ENCODE measurements at places on chromosomes 2 and 18. TPM values are rescaled to one million over a fixed set of nuclear protein-coding genes. Genes with fewer than 3 reads are reported as not detected.

DNA sequence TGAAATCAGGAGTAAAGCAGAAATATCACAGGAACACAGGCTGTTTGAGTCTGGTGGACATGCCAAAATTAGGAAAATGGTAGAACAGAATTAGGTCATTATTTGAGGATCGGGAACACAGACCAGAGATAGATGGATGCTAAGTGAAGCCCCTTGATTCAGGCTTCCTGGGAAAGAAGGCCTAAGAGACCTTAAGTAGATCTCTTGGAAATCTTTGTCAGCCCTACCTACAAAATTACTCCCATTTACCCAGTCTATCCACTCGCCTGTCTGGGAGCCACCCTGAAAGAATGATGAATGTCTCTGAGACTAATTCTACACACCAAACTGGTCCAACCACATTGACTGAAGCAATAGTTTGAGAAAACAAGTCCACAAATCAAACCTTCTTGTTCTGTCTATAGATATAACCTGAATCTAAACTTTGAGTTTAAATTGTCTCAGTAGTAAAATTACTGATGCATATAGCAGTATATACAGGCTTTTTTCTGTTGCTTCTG is 36.6 kb upstream of the TANK start:
- no peak for DNase-seq

DNA sequence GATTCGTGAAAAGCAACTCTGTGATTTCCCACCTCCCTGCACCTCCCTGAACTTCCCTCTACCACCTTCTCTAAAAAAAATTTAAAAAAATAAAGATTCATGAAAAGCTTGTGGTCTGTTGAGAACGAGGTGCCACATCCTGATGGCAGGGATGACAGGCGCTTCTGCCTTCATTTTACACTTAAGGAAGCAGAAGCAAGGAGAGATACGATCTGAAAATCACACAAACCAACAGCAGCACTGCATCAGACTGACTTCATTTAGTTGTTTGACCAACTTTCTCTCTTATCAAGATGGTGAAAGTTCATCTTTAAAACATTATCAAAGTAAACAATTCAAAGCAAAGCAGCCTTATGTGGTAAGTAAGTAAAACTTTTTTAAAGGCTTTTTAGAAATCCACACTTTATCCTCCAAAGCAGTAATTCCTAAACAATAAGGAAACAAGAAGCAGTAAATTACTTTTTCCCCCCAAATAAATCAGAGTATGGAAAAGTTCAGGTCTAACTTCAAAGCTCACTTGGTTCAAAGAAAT is 15.5 kb downstream of the WDFY1 start:
- peak; percentile 56 for DNase-seq

GRCh38 chr2:42878581-42878980 is 86.2 kb upstream of the HAAO start:
- no peak for DNase-seq

GRCh38 chr2:205130111-205130829 is 552.0 kb upstream of the NRP2 start:
- DNase-seq = no peak

DNA sequence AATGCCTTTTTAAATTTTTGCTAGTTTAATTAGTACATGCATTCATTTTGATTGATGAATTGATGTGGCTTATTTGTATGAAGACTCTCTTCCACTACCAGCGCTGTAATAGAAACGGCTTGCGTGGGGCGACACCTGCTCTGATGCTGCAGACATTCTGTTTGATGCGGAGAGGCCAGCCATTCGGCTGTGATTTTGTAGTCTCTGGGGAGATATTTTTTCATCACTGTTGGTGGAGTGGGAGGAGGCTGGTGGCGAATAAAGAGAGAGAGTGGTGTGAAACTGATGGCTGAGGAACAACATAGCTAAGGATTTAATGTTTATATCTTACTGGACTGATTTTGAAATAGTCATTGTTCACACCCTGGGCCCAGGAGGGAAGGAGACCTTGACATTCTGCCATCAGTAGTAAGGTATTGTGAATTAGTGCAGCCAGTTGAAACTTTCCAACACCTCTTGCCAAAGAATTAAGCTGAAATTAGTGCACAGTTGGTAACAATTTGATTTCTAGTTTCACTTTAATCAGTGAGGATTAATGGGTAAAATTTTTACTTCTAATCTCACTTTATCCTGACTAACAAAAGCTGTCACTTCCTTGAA is 224.1 kb downstream of the MTX2 start:
- no peak for DNase-seq

NCKAP5 gene
- not detected for total RNA-seq
